ENCODE measurements at places on chromosomes 7 and 10. TPM values are rescaled to one million over a fixed set of nuclear protein-coding genes. Genes with fewer than 3 reads are reported as not detected.

DNA sequence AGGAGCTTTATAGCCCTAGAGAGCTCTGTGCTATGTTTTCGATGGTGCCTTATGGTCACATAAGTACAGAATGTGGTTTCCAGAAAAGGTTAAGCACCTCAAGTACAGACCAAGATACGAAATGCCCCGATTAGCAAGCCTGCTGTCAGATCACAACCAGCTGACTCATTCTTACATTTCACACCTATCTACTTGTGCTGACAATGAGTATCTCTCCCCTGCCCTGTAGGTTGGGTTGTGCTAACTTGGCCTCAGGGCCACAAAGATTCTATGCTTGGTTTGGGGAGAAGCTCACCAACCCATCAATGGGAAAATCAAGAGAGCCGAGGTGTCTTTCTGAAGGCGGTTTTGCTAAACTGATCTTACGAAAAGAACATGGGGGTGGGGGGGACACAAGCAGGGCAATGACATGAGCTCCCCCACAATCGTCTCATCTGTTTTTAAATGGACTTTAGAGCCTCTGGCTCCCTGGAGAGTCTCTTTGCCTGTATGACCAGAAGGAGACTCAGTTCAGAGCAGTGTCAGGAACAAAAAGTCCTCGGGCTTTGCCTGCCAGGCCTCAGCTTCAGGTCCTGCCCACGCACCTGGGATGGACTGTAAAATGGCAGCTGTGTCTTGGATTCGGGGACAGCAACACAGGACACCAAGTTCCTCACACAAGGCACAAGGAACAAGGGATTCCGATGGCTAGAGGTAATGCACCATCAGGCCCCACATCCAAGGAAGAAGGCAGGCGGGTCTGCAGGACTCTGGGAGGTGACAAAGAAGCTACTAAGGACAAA, 55.1 kb downstream of the FAM53B start:
- peaks cover 10% of the 10 kb centered on the region for H3K4me1 ChIP-seq
- peaks cover 39% of the 10 kb centered on the region for H3K36me3 ChIP-seq
- H3K27ac ChIP-seq, result no peak overlapping the region
- no peak for DNase-seq
- H3K27me3 ChIP-seq, result no peaks in the 10 kb centered on the region

DNA sequence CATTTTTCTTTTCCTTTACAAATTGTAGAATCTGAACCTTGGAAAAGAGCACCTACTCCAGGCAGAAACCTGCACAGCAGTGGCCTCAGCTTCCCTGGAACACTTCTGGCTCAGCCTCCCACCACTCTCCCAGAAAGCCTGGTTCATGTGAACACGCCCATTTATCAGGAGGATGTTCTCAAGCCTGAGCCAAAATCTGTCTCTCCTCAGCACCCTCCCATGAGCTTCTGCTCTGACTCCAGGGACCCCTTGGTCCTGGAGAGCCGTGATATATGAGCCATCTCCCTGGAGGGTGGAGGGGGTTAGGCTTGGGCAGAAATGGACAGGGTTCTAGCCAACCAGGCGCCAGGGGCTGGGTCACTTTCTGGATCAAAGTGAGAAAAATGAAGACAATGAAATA, 10.1 kb downstream of the GDF2 start:
- DNase-seq, result no peak
- H3K27ac ChIP-seq, result no peak overlapping the region
- H3K4me3 ChIP-seq, result no peak overlapping the region
- no peaks in the 10 kb centered on the region for H3K4me1 ChIP-seq
- H3K36me3 ChIP-seq, result no peaks in the 10 kb centered on the region
- H3K27me3 ChIP-seq, result no peaks in the 10 kb centered on the region

DNA sequence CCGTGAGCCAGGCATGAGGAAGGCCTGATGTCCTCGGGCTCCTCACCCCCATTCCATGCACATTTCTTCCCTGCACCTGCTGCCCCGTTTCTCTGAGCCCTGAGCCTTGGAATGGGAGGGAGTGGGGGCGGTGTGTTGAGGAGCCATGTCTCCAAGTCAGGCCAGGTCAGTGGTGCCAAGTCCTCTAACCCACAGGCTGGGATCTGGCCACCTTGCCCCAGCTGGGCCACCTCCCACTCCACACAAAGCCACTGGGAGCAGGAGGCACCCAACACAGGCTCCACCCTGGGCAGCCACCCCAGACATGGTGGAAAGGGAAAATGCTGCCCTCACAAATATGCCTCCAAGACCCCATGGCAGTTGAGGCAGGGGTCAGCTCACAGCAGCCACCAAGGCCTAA, 27.7 kb downstream of the ZCCHC24 start:
- no peaks in the 10 kb centered on the region for H3K4me1 ChIP-seq
- no peaks in the 10 kb centered on the region for H3K27me3 ChIP-seq
- H3K27ac ChIP-seq, result no peak overlapping the region
- H3K4me3 ChIP-seq, result no peak overlapping the region

DNA sequence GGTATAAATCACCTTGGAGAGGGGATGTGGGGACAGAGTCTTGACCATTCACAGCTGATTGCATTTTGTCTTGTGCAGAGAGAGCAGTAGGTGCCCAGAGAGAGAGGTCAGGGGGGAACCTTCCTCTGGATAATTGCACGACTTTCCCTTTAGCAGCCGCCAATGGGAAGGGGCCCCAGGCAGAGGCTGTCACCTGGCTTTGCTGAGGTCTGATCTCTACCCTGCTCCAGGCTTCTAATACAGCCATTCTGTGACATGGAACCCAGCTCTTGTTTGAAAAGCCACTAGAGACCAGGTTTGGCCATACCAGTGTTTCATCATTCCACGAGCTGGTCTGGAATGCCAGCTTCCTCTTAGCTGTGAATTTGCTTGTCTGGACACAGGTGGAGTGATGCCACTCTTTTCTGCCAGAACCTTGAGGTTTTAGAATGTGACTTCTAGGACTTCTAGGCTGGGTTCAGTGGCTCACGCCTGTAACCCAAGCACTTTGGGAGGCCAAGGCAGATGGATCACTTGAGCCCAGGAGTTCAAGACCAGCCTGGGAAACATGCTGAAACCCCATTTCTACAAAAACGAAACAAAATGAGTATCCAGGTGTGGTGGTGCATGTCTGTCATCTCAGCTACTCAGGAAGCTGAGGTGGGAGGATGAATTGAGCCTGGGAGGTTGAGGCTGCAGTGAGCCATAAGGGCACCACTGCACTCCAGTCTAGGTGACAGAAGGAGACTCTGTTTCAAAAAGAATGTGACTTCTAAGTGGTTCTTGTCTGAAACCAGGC, 159.9 kb downstream of the CAMK1D start:
- no peak for DNase-seq
- H3K4me3 ChIP-seq, result no peak overlapping the region
- H3K27me3 ChIP-seq, result 0 out of 2 replicates have a peak, but pooled peaks cover 2% of the 10 kb centered on the region
- no peak overlapping the region for H3K27ac ChIP-seq
- H3K36me3 ChIP-seq, result no peaks in the 10 kb centered on the region

DNA sequence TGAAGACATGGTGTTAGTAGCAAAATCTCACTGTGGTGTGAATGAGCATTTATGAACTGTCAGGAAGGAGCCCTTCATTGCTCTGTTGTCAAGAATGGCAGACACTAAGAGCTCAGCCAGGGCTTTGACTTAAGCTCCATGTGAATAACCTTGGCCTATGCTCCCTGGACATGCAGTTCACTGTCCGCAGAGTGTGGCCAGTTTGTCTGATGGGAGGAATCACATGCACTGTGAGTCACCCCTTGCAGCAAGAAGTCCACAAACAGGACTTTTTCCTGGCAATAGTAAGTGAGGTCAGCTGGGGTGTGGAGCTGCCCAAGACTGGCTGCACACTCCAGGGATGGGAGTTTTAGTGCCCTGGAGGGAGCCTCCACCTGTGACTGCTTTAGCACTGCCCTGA, 49.5 kb downstream of the ZNF37A start:
- DNase-seq, result no peak
- no peaks in the 10 kb centered on the region for H3K27me3 ChIP-seq
- no peaks in the 10 kb centered on the region for H3K4me1 ChIP-seq
- no peak overlapping the region for H3K4me3 ChIP-seq
- no peaks in the 10 kb centered on the region for H3K36me3 ChIP-seq
- no peak overlapping the region for H3K27ac ChIP-seq

DNA sequence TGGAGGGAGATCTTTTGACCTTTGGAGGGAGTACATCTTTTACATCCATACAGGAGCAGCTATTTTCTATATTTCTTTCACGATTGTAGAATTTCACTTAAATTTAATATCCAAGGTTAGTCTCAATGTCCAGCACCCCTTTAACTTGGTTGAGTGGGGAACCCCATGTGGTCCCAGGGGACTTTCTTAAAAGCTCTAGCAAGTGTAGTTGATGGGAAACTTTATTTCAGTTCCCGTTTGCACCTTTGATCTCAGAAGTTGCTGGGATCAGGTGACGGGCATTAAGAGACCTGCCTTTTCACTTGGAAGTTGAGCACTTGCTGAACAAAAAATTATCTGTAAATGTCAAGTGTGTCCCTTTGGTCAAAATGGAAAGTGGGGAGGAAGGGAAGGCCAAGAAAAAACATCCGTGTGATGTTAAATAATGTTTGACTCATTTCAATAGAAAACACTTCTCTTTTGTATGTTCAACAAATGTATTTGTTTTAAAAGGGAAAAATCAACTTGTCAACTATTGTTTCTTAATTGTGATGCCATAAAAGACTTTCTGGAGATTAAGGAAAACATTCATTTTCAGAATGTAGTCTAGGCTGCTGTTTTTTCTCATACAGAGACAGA, 370.1 kb upstream of the GALNT17 start:
- no peak overlapping the region for H3K27ac ChIP-seq
- no peak overlapping the region for H3K4me3 ChIP-seq
- no peaks in the 10 kb centered on the region for H3K27me3 ChIP-seq
- no peak for DNase-seq
- H3K36me3 ChIP-seq, result no peaks in the 10 kb centered on the region
- H3K4me1 ChIP-seq, result peaks cover 45% of the 10 kb centered on the region

GRCh38 chr10:79433324-79434222, 11.9 kb downstream of the ZCCHC24 start:
- no peaks in the 10 kb centered on the region for H3K36me3 ChIP-seq
- H3K4me1 ChIP-seq, result no peaks in the 10 kb centered on the region
- no peaks in the 10 kb centered on the region for H3K27me3 ChIP-seq
- DNase-seq, result no peak

GRCh38 chr10:61635471-61635870, 27.3 kb upstream of the CABCOCO1 start:
- no peak overlapping the region for H3K4me3 ChIP-seq
- H3K27ac ChIP-seq, result no peak overlapping the region
- no peak for DNase-seq
- H3K27me3 ChIP-seq, result no peaks in the 10 kb centered on the region
- H3K36me3 ChIP-seq, result no peaks in the 10 kb centered on the region
- H3K4me1 ChIP-seq, result no peaks in the 10 kb centered on the region

GRCh38 chr10:97571622-97572021, 957 bp upstream of the ANKRD2 start:
- H3K4me3 ChIP-seq, result no peak overlapping the region
- H3K4me1 ChIP-seq, result no peaks in the 10 kb centered on the region
- no peaks in the 10 kb centered on the region for H3K36me3 ChIP-seq
- no peak overlapping the region for H3K27ac ChIP-seq
- H3K27me3 ChIP-seq, result no peaks in the 10 kb centered on the region
- no peak for DNase-seq

DNA sequence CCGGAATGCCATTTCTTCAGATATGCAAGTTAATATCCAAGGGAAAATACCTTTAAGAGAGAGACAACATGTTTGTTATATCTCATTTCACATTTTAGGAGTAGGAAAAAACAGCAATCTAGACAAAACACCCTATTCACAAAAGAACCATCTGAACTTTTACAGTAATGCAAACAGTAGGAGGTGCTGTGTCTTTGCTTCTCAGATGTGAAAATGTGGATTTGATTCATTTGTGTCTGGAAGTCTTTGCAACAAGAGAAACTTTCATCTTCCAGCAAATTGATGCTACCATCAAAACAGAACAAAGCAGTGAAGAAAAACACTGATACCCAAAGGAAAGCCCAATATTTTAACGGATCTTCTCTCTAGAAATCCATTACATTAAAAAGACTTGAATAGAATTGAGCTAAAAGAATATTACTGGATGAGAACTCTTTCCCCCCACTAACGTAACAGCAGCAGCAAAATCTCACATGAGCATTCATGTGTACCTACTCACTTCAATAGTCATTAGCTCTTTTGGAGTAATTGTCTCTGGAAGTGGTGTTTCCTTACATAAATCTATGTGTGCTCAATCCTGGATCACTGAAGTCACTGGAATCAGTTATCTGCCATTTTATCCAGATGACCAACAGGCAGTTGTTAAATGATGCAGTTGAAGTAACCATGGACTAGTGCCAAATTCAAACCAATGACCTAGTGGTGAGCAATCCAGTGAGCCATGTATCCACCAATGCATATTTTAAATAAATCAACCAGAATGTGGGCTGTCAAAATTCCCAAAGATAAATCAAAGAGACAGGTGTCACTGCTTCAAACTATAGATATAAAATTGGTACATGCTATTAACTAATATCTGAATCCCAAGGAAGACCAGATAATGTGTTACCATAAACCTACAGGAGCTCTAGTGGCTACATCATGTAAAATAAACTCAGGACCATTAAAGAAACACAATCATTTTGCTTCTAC, 1.8 kb downstream of the SEMA3C start:
- H3K36me3 ChIP-seq, result no peaks in the 10 kb centered on the region
- no peaks in the 10 kb centered on the region for H3K4me1 ChIP-seq
- H3K27ac ChIP-seq, result no peak overlapping the region
- H3K27me3 ChIP-seq, result no peaks in the 10 kb centered on the region
- DNase-seq, result no peak
- no peak overlapping the region for H3K4me3 ChIP-seq

The UBE2D1 gene
- 3.4 TPM for total RNA-seq

The AOAH gene
- total RNA-seq, result not detected

The RHOBTB1 gene
- total RNA-seq, result not detected

The SLC26A3 gene
- not detected for total RNA-seq

The ABCB4 gene
- total RNA-seq, result 0.67 TPM

The PON1 gene
- not detected for total RNA-seq

The HOXA2 gene
- 0.47 TPM for total RNA-seq

The SNX10 gene
- total RNA-seq, result 24.2 TPM

The SLC29A4 gene
- not detected for total RNA-seq
